ENCODE measurements at places on chromosomes 1 and 21.

GRCh38 chr1:92951141-92951582, 10.1 kb downstream of the DIPK1A start:
- DNase-seq = no peak

- DNase-seq = no peak
Observed at GRCh38 chr21:33495743-33496142, 4.2 kb upstream of the DNAJC28 start.

- no peak for DNase-seq
Observed at GRCh38 chr1:205811660-205812059, 1.3 kb downstream of the SLC41A1 start.

DNA sequence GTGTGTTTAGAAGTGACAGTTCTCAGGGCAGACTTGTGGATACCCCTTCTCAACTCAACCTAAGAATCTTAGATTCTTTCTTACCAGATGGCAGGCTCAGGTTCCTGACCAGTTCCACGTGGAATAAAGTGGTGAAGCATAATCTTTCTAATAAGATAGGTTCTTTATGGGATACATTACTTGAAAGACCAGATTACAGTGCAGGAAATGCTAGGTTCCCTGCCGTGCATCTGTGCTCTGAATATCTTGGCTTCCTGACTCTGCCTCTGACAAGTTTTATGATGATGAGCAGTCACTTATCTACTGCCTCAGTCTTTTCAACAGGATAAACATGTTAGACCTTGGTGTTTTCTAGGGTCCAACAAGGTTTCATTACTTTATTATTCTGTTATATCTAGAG, 207.9 kb upstream of the CACYBP start:
- no peak for DNase-seq

- no peak for DNase-seq
Observed at GRCh38 chr1:50917138-50918137, 42.6 kb downstream of the FAF1 start.

- no peak for DNase-seq
Observed at GRCh38 chr1:232209357-232209756, 420.6 kb downstream of the SIPA1L2 start.

DNA sequence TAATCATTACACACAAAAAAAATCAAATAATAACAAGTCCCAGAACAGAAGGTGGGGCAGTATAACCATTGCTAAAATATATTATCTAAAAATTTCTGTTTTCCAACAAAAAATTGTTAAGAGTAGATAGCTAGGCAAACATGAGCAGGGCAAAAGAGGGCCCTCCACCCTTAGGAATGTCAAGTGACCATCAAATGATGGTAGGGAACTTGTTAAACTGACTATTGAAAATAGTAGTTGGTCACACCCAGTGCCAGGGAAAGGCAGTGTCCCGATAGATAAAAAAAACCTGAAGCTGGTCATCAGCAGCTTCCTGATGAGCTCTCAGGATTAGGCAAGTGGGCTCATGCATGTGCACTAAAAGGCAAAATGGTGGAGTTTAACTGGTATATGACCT, 18.4 kb upstream of the COP1 start:
- DNase-seq = no peak

GRCh38 chr1:38231941-38232340, 185.3 kb upstream of the POU3F1 start:
- no peak for DNase-seq

- DNase-seq = no peak
Observed at GRCh38 chr1:206676499-206676898, 8.2 kb upstream of the MAPKAPK2 start.

DNA sequence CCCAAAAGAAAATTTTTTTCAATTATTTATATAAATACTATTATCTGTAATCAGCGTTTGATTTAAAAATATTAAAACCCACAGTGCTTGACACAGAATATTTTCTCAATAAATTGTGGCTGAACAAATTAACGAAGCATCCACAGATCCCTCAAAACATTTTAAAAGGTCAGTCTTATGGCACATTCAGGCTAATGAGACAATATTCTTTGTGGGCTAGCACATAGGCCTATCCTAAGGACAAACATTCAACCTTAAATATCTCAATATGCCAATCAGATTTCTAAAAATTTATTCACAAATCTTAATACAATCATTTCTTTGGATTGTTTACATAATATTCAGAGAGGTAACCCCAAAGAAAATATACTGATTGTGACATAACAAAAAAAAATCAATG, 8.1 kb downstream of the PTGS2 start:
- no peak for DNase-seq

- DNase-seq = no peak
Observed at GRCh38 chr1:50860256-50860655, 99.8 kb downstream of the FAF1 start.

GRCh38 chr1:151284013-151284577, 2.0 kb downstream of the ZNF687 start:
- DNase-seq = no peak

DNA sequence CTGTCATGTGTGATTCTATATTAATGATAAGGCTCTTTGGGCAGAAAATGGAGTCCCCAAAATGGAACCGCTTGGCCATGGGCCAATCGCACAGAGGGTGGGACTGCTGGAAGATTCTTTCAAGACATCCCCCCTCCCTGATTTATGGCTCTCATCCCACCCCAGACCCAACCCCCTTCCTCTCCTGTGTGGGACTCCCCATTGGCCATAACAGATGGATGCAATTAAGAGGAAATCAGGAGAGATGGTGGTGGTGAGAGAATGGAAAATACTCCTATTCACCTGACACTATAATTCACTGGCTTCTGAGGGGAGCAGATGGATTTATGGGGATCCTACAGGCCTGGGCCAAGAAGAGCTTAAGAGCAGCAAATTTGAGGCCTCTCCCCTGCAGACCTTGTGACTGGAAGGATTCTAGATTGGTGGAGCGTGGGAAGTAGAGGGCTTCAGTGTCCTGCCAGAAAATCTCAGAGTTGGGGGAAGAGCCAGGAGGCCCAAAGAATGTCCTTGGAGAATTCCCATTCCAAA, 1.7 kb downstream of the IGFN1 start:
- DNase-seq = no peak

- no peak for DNase-seq
Observed at GRCh38 chr1:46484783-46485490, 4.7 kb upstream of the DMBX1 start.

DNA sequence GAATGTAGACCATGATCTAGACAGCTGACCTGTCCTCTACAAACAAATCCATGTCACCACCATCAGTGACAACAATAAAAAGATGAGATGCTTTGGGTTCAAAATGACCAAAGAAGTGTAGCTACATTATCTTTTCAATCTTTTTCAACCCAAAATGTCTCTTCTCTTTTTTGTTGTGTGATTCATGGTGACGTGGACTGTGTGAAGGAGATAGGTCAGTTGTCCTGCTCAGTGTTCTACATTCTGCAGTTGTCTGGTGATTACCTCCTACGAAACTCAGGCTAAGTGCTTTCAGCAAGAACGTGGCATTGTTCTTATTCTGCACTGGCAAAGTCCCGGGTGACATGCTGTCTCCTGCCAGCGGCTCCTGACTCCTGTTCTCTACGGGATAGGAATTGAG, 73.1 kb downstream of the PRKAB2 start:
- no peak for DNase-seq

DNA sequence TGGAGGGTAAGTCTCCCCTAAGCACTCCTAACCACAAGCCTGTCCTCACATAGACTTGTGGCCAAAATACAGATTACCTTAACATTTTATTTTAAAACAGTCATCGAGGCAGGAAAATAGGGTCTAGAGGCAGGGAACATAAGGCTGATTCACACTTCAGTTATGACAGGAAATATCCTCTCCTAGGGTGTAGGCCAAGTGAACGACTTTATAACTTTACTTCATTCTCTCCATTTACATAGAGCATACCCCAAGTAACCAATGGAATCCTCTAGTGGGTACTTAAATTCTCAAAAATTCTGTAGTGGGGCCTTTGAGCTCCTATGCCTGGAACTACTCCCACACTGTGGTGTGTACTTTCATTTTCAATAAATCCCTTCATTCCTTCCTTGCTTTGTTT, 113.0 kb downstream of the WDR3 start:
- no peak for DNase-seq

- DNase-seq = no peak
Observed at GRCh38 chr1:31792541-31792940, 23.3 kb downstream of the SPOCD1 start.

DNA sequence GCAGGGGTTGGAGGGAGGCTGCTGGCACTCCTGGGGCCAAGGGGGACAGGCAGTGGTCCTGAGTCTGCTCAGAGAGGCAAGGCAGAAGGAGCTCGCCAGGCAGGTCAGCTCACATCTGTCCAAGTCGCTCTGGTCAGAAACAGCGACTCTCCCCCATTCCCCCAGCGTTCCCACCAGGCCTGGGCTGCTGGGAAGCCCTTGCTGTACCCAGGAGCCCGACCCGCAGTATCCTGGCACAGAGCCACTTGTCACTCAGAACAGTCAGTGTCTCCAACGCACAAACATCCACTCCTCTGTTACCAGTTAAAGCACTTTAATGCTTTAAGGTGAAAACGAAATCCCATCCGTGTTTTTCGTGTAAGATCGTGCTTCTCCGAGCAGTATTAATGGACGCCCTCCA, 16.6 kb upstream of the CCDC27 start:
- DNase-seq = no peak

Measured in esophagus squamous epithelium (tissue), 5 donors.